Lung (tissue), 17 donors: ENCODE measurements at places on chromosomes 4 and X. TPM values are rescaled to one million over a fixed set of nuclear protein-coding genes. Genes with fewer than 3 reads are reported as not detected.

DNA sequence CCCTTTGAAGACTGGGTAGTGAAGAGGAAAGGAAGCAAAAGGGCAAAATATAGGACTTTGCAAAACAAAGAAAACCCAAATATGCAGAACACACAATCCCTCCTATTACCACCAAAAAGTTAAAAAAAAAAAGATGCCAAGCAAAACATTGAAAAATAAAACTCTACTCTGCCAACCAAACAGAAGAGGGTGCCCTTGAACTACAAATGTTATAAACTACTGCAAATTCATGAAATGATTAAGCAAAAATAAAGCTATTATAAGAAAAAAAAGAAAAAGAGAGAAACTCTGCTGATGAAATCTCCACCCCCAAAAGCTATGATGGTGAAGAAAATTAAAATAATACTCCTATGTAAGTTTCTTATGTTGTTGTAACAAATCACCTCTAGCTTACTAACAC is 168.5 kb upstream of the STK26 start:
- DNase-seq: no peak

DNA sequence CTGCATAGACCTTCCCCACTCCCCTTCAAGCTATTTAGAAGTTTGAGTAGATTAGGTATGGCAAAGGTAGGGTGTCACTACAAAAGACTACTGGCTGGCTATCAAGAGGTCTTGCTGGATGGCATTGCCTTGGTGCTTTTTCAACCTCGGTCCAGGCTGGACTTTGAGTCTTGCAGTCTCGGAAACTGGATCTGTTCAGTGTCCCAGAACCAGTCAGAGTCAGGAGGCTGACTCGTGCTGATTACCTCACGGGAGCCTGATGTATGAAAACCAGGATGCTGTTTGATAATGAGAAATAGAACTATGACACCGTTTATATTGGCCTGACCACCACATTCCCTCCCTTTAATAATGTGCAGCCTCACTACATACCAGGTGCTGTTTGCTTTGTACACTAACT is 2.7 kb upstream of the PHKA1 start:
- no peak for DNase-seq

DNA sequence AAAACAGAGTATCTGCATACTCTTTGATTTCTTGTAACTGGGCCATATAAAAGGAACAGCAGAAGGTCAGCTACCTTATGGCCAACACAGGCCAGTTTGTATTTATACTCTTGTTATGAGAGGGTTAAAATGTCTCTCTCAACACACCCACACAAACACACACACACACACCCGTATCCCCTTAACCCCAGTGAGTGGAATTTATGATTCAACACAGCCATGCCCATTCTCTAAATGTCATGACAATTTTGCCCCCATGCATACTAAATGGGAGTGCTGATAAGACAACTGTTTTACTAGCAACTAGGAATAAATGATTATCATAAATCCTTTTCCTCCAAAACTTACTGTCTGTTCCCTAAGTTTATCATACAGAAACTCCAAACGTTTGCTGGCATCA is 22.1 kb upstream of the SCD5 start:
- no peak for DNase-seq

DNA sequence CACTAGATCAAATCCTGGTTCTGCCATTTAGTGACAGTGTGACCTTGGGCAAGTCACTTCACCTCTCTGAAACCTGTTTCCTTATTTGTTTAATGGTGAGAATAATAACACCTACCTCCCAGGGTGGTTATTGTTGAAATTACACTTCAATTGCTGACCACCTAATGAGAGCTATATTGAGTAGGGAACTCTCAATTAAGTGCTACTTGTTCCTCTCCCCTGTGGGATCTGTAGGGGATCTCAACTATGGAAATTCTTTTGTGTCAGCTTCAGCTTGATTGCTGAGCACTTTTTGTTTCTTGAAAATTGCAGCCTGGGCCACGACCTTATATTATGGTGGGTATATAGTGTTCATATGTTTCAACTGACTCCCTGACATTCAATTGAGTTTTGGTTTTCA is 102.1 kb downstream of the SHROOM4 start:
- no peak for DNase-seq

- no peak for DNase-seq
Observed at GRCh38 chr4:150231107-150231770, 153.0 kb downstream of the DCLK2 start.

Gene CSAG3
- total RNA-seq: not detected

DNA sequence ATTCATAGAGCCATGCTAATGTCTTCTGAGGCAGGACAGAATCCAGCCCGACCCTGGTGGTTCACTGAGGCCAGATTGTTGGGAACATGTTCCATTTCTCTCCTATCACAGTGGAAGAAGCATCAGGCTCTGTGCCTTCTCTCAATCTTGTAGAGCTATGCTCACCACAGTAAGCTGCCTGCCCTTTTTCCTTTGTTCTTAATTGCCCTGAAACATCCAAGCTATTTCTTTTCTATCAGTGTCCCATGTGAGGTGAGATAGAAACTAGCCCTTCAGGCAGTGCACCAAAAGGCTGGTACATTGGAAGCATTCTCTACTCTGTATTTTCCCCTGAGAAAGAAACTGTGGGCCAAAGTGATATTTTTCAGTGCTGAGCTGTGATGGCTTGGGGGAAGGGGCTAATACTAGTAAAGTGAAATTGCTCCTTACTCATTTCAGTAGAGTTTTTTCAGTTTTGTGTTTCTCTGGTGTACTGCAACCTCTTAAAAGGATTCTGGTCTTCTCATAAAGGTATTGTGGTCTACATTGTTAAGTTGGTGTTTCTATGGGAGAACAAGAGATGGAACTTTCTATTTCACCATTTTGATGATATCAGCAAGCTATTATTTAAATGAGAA is 611.2 kb downstream of the RPA4 start:
- no peak for DNase-seq

DNA sequence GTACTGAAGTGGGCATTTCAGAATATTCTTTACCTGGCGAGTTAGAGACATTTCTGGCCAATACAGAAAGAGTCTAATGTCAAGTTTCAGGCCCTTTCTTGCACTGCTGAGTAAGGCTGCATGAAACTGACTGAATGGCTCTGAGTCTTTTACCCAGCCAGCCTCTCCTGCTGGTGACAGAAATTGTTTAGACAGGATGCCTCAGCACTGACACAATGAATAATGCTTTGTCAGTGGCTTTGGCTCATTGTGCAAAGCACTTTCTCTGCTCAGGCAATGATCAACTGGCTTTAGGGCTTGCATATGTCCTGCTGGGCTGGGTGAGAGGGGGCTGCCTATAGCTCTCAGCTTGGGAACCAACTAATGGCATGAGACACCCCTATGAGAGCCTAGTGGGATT is 45.5 kb downstream of the CLNK start:
- DNase-seq: no peak

DNA sequence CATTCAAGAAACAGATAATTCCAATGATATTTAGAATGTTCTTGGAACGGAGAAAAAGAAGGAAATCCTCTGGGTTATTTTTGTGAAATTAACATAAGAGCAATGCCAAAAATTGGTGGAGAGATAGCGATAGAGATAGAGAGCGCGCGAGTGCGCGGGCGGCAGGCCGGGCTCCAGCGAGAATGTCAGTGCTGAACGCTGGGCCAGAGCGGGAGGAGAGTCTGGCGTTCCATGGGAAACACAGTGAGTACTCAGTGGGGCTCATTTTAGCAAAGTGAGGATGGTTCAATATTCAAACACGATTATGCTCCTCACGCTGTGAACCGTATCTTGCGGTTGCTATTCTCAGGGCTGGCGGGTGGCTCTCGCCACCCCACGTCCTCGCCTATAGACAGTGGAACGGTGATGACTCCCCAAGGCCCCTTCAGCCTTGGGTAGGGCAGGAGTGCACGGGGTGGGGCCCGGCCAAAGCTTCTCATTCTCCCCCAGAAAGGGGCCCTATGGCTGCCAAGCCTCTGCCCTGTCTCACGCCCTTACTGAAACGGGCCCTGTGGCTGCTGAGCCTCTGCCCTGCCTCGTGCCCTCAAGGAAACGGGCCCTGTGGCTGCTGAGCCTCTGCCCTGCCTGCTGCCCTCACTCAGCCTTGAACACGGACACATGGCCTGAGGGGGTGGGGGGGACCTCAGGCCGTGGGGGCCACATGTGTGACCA is 16.9 kb downstream of the CPLX1 start:
- peak; percentile 70 for DNase-seq

- no peak for DNase-seq
Observed at GRCh38 chr4:48193096-48193836, 59.2 kb upstream of the TXK start.

DNA sequence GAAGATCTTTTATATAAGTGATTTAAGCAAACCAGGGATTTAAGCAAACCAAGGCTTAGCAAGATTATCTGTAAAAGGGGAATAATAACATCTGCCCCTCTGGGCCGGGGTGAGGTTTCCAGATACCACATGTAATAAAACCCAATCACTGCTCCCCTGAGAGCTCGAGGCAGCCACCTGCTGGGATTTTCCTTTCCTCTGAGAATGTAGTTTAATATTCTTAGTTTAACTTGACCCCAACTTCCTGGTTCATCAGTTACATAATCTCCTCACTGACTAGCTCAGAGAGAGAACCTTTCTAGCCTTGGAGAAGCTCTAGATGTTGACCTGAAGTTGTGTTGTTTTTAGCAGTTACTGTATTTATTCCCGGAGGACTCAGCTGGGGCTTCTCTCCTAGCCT is 322.4 kb downstream of the ARHGAP10 start:
- DNase-seq: no peak

- DNase-seq: no peak
Observed at GRCh38 chr4:84492737-84493091, 6.4 kb downstream of the NKX6-1 start.

GRCh38 chr4:38311495-38312126 is 351.4 kb downstream of the PTTG2 start:
- DNase-seq: no peak

DNA sequence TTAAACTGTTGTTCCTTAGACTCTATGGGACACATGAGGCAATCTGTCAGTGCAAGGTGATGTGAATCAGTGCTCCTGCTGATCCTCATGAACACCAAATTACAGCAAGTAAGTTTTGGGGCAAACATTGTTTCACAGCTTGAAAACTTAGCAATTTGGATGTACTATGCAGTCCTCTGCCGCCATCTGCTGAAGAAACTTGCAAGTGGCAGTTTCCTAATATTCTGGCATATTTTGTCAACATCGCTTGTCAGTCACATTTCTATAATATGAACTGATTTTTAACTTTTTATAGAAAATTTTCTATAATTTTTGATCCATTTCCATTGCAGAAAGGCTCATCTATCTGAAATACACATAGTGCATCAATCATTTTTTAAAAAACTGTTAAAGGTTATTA is 56.3 kb downstream of the ZAR1 start:
- DNase-seq: peak; percentile 68

DNA sequence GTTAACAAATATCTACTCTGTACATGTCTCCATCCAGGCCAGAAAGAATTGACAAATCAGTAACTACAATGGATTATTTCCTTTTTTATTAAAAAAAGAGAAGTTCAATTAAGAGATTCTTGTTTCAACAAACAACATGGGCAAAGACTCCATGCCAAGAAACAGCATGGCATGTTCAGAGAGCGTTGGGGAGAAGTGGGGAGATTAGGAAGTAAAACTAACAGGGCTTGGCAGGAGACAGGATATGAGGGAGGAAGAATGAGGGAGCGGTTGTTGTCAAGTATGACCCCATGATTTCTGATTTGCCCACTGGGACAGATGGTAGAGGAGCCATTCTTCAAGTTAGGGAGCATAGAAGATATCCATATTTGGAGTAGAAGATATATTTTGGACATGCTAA is 128.4 kb downstream of the RNF150 start:
- DNase-seq: no peak

DNA sequence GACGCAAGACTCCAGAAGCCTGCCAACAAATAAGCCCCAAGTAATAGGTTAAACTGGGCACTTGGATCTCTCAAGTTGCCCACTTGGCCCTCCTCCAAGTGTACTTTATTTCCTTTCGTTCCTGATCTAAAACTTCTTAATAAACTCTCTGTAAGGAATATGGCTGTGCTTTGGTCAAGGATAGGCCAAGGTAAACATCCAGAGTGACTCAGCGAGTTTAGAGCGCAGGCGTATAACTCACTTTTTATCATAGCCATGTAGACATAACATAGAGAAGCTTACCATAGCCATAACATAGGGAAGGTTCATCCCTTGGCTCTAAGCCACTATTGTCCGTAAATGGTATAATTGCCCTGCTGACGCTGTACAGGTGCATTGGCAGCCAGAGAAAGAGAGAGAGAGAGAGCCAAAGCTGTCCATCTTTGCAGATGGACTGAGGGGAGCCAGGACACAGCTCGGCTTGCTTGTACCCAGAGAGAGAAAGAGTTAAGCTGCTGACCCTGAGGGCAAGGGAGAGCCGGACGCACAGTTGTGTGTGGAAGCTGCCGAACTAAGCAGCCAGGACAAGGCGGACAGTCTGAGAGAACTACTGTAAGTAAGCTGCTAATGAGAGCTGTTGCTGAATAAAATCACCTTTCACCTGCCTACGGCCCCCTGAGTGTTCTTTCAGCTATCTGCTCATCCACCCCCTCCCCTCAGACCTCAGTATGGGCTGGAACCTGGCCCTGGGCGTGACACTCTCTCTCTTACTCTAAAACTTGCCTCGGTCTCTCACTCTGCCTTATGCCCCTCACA is 1.8 kb downstream of the TLR1 start:
- no peak for DNase-seq

- DNase-seq: no peak
Observed at GRCh38 chr4:141375855-141376254, 155.2 kb downstream of the ZNF330 start.

DNA sequence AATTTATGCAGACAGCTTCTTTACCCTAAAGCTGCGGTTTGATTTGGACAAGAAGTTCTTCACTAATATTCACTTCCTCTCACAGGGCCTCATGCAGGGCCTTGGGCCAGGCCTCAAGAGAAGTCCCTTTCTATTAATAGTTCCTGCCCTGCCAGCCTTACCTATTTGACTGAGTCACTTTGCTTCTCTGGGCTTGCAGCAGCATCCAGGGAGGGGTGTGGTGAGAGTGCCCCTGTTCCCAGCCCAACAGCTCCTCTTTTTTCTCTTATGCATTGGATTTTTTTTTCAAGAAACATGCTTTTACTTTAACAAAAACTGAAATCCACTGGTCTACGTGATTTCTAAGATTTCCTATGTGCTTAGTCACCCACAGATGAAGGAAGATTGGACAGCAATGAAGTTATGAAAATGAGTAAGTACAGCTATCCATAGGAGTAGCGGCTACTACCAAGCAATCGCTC is 26.7 kb downstream of the FAM156B start:
- DNase-seq: no peak

GRCh38 chr4:73621357-73621756 is 1.1 kb upstream of the RASSF6 start:
- no peak for DNase-seq

Gene ZXDA
- 10.2 TPM for total RNA-seq

DNA sequence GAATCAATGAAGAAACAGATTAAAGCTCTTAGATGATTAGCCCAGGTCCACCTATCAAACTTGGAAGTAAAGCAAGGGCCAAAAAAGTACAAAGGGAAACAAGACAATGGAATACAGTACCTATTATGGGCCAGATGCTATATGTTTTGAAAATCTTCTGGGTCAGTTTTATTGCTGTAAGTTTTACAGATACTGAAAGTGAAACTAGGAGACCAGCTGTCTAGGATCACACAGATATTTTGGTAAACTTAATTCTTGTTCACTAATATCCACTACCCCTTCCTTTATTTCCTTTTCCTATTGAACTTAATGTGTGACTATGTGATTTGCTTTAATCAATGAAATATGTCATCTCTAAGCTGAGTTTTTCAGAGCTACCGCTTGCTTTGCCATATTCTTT is 505.4 kb upstream of the PITX2 start:
- DNase-seq: peak; percentile 1

- no peak for DNase-seq
Observed at GRCh38 chrX:112545051-112545450, 134.7 kb downstream of the LHFPL1 start.

Gene PLXNB3
- total RNA-seq: 2.6 TPM
